CD4-positive, alpha-beta T cell treated with Interleukin-15 for 1 hour (primary cell): ENCODE measurements at places on chromosomes 2 and 18.

GRCh38 chr2:63047321-63048279 lies 3.0 kb upstream of the OTX1 start:
- DNase-seq, result no peak

GRCh38 chr2:166239548-166239947 lies 111.7 kb upstream of the SCN1A start:
- no peak for DNase-seq

GRCh38 chr2:74438248-74438647 lies 3.5 kb downstream of the RTKN start:
- DNase-seq, result no peak

GRCh38 chr2:195364015-195364965 lies 292.7 kb upstream of the SLC39A10 start:
- no peak for DNase-seq

DNA sequence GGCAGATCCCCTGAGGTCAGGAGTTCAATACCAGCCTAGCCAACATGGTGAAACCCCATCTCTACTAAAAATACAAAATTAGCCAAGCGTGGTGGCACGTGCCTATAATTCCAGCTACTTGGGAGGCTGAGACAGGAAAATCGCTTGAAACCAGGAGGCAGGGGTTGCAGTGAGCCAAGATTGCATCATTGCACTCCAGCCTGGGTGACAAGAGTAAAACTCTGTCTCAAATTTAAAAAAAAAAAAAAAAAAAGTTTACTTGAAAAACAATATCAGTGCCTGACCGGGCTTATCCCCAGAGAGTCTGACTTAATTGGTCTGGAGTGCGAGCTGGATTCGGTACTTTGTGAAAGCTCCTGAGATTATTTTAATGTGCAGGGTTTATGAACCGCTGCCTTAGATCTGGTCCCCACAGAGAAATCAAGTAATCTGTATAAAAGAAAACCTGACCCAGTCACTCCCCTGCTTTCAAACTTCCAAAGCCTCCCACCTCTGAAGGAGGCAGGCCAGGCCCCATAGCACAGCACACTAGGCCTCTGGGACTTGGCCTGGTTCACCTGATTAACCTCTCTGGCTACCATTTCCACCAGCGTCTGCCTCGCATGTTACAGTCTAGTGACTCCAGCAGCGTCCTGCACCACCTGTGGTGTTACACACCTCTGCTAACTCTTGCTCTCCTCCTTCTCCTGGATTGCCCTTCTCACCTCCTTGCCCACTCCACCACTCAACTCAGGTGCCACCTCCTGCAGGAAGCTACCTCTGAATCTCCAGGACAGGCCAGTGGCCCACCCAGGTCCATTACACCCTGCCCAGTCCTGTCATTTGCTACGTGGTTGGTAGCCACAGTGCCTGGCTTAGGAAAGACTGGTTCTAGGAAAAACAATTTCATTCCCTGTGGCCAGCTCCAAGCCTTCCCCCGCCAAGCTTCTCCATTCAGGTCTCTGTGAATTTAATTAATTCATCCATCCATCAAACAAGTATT lies 114.3 kb upstream of the PPP1CB start:
- DNase-seq, result no peak

GRCh38 chr2:102101849-102102635 lies 40.5 kb upstream of the IL1R1 start:
- DNase-seq, result no peak

GRCh38 chr2:10341193-10341592 lies 38.5 kb downstream of the HPCAL1 start:
- no peak for DNase-seq

DNA sequence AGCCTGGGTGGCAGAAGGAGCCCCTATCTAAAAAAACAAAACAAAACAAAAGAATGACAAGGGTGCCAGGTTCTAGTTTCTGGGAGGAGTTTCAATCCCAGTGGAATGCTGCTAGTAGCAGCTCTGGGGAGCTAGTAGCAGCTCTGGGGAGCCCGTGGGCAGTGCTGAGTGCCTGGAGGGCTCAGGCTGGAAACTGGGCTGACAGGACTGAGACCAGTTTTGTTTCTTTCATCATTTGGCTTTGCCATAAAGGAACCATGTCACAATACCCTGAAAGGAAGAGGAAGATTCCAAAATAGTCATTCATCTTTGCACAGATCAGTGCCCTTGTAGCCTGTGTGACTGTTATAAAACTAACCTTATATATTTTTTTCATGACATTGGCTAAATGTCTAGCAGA lies 10.6 kb downstream of the MFSD6 start:
- DNase-seq, result no peak

- DNase-seq, result no peak
These were observed 38.8 kb upstream of the METTL21A start for GRCh38 chr2:207663870-207664545.

DNA sequence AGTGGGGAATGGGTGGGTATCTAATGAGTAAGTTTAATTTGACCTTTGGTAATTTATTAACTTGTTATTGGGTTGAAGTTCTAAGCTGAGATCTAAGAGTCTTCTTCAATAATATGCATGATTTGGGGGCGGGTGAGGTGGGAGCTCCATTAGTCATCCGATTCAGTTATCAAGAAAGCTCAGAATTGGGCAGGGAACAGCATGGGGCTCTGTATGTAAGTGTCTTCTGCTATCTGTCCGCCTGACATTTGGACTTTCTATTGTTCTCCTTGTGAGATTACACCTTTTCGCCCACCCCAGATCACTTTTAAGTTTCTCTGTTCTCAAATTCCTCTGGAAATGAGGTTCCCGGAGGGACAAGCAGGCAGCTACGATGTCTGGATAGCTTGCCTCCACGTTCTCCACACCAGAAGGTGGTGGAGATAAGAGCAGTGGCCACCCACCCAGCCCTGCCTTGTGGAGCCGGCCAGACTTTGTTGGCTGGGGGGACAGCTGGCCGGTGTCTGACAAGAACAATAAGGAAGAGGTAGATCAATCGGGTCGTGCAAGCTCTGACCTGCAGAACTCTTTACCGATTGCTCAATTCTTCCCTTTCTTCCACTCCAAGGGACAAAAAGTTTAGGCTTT lies 75.5 kb upstream of the GATA6 start:
- DNase-seq, result no peak

- DNase-seq, result no peak
These were observed 13.2 kb downstream of the ASB18 start for GRCh38 chr2:236250909-236251579.

- DNase-seq, result no peak
These were observed 37.2 kb upstream of the THOC1 start for GRCh38 chr18:305003-305501.

DNA sequence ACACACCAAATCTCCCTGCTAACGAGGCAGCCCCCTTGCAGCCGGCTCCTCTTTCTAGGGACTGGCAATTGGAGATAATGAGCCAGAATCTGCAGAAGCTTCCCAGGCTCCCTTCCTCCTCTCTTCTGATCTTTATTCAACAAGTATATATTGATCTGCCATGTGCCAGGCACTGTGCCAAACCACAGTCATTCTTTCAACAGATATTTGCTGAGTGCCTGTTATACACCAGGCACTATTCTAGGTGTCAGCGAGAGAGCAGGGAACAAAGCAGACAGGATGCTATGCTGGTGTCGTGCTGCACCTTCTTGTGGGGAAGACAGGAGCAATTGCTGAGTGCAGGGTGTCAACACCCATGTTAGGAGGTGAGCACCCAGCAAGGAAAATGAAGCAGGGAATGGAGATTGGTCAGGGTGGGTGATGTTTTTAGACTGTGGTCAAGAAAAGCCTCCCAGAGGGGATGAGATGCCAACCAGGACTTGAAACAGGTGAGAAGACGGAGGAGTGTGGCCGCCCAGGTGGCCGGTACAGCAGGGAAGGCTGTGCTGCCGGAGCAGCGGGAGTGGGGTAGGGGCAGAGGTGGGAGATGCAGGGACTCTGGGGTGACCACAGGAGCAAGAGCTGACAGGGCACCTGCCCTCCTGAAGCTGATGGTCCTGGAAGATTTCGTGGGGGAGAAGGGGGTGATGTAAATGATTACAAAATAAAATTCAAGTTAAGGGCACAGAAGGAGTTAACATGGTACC lies 307.6 kb upstream of the RAB12 start:
- no peak for DNase-seq

- no peak for DNase-seq
These were observed 401.8 kb downstream of the KCNJ3 start for GRCh38 chr2:155100261-155100660.

DNA sequence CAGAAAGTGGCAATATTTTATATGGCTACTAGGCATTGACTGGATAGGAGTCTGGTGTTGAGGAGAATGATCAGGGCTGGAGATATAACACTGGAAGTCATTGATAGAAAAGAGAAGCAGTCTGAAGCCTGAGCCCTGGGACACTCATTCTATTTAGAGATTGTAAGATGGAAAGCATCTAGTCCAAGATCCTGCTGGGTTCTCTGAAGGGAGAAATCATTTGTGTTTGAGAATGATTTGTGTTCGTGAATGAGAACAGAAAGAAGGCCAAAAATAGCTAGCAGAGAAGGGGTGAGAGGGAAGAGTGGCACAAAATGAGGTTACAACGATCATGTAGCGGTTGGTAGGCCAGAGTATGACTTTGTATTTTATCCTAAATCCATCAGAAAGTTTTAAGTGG lies 7.6 kb upstream of the ALS2 start:
- no peak for DNase-seq

GRCh38 chr18:76376668-76377358 lies 118.2 kb downstream of the ZNF516 start:
- no peak for DNase-seq

- no peak for DNase-seq
These were observed 12.9 kb downstream of the ID2 start for GRCh38 chr2:8694737-8695136.

GRCh38 chr2:226450141-226450540 lies 349.5 kb downstream of the IRS1 start:
- no peak for DNase-seq

GRCh38 chr18:8351161-8351560 lies 258.1 kb upstream of the RAB12 start:
- DNase-seq, result no peak

DNA sequence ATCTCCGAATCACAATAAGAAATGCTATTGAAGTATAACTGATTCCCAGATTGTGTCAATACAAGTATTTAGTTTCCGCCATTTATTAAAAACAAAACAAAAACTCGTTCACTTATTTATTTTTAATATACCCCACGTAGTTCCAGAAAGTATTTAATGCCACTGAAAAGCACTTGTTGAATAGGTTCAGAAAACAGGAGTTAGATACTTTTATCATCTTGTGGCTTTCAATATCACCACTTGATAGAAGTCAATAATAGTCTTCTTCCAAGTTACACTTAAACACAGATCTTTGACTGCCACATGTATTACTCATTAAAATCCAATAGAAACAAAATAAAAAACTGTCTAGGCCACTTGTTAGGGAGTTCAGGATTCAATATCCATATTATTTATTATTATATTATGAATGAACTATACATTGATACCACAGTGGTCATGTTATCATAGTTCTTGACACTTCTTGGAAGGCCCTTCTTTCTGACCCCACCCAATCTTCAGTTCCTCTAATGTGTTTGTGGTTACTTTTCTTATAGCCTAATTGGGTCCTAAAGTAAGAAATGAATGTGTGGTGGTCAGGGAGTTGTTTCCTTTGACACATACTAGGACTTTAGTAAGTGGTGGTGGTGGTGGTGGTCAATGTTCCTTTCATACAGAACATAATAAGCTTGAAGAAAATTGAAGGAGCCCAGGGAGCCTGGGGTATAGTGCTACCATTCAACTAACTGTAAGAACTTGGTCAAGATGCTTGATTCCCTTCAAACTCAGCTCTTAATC lies 221.3 kb upstream of the ITGA4 start:
- DNase-seq, result no peak

- DNase-seq, result no peak
These were observed 353.8 kb downstream of the PARD3B start for GRCh38 chr2:204898928-204899640.

- DNase-seq, result peak; percentile 19
These were observed 274.8 kb upstream of the SLC39A10 start for GRCh38 chr2:195382186-195382585.

DNA sequence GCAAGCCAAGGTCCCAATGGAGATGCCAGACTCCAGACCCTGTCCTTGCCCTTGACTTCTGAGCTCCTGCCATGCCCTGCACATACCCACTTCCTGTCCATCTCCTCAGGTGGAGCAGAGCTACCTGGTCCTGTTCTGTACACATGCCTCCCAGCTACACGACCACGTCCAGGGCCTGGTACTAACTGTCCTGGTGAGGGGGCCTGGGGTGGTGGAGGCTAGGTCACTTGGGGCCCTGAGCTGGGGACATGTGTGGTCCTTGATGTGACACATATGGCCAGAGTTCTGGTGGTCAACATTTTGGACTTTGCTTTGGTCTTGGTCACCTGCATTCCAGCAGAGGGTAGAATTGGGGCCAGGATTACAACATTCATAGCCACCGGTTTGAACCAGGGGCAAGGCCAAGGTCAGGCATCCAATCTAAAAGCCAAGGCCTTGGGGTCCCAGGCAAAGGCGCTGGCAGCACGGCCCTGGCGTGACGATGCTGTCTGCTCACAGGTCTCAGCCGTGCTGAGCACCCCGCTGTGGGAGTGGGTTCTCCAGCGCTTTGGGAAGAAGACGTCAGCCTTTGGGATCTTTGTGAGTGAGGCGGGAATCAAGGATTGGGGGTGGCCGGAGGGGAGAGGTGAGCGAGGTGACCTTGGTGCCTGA lies 12.6 kb downstream of the MFSD2B start:
- no peak for DNase-seq

- DNase-seq, result no peak
These were observed 78.1 kb downstream of the PIEZO2 start for GRCh38 chr18:11071300-11071699.

DNA sequence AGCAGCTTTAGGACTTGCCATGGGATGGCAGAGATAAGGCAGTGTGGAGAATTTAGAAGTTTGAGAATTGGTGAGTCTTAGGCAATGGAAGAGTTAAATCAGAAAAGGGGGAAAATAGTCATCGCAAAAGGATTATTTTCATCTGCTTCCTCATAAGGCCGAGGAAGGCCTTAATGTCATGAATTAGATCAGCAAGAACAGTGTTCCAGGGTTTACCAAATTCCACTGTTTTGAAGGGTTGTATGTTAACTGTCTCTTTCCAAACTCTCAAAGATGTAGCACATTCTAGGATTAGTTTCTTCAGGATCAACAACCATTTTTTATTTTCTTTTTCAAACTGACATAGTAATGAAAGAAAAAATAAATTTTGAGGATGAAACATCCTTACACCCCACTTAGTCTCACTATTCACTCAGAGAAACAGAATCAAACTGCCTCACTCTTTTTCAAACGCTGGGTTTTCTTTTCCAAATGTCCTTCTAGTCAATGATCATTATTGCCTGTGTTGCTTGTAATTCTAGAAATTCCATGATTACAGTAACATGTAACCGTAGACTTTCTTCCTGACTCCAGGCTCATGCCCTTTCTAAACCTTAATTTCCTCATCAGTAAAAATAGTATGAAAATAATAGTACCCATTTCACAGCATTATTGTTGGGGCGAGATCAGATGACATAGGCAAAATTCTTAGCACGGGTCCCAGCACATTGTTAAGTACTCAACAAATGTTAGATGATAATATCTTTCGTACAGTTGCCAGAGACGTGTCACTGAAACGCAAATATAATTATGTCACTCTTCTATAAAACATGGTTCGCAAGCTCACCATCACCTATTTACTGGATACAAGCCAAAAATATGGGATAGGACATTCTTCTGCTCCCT lies 23.6 kb downstream of the ZEB2 start:
- DNase-seq, result no peak
